ENCODE measurements at places on chromosomes 12 and 14.
A peak's percentile ranks its signal among the peaks of the same experiment; 100 is the strongest.

DNA sequence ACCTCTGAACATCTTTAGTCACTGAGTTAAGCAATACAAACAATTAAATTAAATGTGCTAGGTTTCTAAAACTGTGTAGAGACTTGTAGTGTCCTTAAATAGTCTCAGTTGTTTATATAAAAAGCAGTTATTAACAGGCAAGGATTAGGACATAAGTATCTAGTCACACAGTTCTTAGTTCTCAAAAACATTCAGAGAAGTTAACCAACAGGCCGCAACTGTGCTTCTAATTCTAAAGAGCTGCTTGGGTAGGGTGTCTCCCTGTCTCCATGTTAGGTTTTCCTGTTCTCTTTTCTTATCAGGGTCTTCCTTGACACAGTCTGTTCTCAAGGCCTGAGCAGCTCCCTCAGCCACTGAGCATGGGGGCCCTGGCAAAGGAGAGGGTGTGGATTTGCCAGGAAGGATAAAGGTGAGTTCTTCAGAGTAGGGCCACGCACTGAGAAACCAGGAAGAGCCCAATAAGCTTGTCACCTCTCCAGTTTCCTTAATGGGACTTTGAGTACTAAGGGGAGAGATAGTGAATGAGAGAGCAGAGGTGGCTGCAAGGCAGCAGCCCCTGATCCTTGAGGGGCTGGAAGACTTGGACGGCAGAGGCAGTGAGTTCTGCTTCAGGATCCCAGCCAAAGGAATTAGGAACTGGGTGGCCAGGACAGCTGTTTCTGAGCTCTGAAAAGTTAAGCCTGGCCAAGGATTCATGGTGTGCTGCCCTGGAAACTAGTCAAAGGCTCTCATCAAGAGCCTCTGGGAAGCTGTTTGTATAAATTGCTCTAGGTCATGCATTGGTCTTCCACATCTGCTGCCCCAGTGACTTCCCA, 177.3 kb downstream of the MYRFL start:
- peaks cover 18% of the 10 kb centered on the region for H3K4me1 ChIP-seq
- DNase-seq: no peak
- H3K36me3 ChIP-seq: no peaks in the 10 kb centered on the region
- H3K27ac ChIP-seq: peak overlapping the region; percentile 22

- no peaks in the 10 kb centered on the region for H3K4me1 ChIP-seq
- DNase-seq: no peak
- no peaks in the 10 kb centered on the region for H3K36me3 ChIP-seq
Measured at GRCh38 chr12:40752011-40752410, 59.8 kb downstream of the CNTN1 start.

- no peaks in the 10 kb centered on the region for H3K36me3 ChIP-seq
- H3K4me1 ChIP-seq: no peaks in the 10 kb centered on the region
- no peaks in the 10 kb centered on the region for H3K27me3 ChIP-seq
- no peak overlapping the region for H3K27ac ChIP-seq
- H3K4me3 ChIP-seq: no peak overlapping the region
Measured at GRCh38 chr12:53122961-53123468, 19.7 kb downstream of the SOAT2 start.

GRCh38 chr12:121209221-121209620, 708 bp upstream of the P2RX4 start:
- H3K4me3 ChIP-seq: peak overlapping the region; percentile 60
- no peaks in the 10 kb centered on the region for H3K27me3 ChIP-seq
- DNase-seq: no peak
- peak overlapping the region; percentile 96 for H3K27ac ChIP-seq
- H3K36me3 ChIP-seq: no peaks in the 10 kb centered on the region
- peaks cover 30% of the 10 kb centered on the region for H3K4me1 ChIP-seq

DNA sequence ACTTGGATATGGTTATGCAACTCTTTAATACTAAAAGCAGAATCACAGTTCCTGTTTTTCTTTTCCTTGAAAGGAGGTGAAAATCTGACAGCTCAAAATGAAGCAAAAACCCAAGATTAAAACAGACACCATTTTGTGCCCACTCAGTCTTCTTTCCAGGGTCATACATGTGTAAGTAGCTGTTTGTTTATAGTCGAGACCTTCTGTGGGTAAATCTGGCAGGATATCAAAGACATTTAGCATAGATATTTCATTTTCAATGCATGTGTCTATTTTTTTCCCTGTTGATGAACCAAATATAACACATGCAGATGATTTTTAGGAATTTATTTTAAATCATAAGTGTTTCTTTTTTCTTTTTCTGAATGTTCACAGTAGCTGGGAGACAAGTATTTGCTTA, 398.8 kb downstream of the FOXG1 start:
- no peak overlapping the region for H3K27ac ChIP-seq
- H3K36me3 ChIP-seq: no peaks in the 10 kb centered on the region
- no peaks in the 10 kb centered on the region for H3K27me3 ChIP-seq
- no peaks in the 10 kb centered on the region for H3K4me1 ChIP-seq
- no peak overlapping the region for H3K4me3 ChIP-seq

All from vagina (tissue), 2 donors.